ENCODE measurements at places on chromosomes 6 and 20.

GRCh38 chr6:48311301-48311700, 200.3 kb upstream of the PTCHD4 start:
- DNase-seq = no peak

GRCh38 chr20:32019563-32020463, 9.6 kb downstream of the CCM2L start:
- DNase-seq = no peak

DNA sequence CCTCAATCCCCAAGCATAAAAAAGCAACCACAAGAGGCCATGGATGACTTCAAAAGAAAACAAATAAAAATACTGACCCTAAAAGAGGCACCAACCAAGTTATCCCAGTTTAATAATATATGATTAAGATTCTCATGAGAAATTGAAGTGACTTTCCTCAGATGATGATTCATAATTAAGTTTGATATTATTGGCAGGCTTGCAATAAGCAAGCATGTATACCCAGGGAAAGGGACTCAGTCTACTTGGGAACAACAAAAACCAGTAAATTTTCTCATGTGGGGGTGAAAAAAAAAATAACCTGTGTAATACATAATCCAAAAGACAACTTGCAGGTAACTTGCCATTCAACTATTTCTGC, 19.6 kb downstream of the JAG1 start:
- no peak for DNase-seq

DNA sequence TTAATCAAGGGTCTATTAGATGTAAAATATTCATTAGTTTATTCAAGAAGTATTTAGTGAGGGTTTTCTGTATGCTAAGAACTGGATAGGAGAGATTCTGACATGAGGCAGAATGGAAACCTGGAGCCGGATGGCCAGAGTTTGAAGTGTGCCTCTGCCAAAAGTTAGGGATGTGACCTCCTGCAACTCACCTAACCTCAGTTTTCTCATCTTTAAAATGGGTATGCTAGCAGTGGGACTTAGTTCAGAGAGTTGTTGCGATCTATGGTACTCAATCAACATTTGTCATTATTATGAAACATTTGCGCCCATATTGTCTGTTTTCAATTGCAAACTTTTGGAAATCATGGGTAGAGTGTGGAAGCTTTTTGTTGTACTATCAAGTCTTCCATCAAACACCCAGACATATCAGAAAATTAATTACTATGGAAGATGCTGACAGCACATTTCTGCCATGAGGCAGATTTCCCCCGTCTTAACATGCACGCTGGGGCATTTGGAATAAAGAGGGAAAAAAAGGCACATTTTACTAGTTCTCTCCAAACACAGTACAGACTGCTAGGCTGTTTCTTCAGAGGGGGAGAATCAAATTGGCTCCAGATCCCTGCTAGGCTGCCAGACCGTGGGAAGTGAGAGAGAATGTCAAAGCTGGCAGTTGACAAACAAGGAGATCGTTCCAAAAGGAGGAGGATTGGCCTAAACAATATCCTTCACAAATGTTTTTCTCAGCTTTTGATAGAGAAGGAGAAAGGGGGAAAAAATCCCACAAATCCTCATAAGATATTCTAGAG, 205.3 kb upstream of the TSHZ2 start:
- DNase-seq = no peak

GRCh38 chr6:168634541-168635328, 193.8 kb downstream of the SMOC2 start:
- DNase-seq = no peak

Measured in Kasumi-1 (cell line).